ENCODE measurements at places on chromosomes 2 and 18.

- DNase-seq: no peak
These were observed 56.0 kb downstream of the SERPINB7 start for GRCh38 chr18:63831080-63831788.

- DNase-seq: no peak
These were observed 416.6 kb downstream of the NRXN1 start for GRCh38 chr2:50615291-50615690.

DNA sequence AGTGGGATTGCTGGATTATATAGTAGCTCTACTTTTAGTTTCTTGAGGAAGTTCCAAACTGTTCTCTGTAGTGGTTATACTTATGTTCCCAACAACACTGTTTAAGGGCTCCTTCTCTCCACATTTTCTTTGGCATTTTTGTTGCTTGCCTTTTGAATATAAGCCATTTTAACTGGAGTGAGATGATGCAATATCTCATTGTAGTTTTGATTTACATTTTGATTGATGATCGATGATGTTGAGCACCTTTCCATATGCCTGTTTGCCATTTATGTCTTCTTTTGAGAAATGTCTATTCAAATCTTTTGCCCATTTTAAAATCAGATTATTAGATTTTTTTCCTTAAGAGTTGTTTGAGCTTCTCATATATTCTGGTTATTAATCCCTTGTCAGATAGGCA is 243.3 kb downstream of the PTGR3 start:
- DNase-seq: no peak

GRCh38 chr2:898319-898718 is 52.3 kb upstream of the SNTG2 start:
- no peak for DNase-seq

GRCh38 chr2:102141011-102141943 is 1.3 kb upstream of the IL1R1 start:
- no peak for DNase-seq

DNA sequence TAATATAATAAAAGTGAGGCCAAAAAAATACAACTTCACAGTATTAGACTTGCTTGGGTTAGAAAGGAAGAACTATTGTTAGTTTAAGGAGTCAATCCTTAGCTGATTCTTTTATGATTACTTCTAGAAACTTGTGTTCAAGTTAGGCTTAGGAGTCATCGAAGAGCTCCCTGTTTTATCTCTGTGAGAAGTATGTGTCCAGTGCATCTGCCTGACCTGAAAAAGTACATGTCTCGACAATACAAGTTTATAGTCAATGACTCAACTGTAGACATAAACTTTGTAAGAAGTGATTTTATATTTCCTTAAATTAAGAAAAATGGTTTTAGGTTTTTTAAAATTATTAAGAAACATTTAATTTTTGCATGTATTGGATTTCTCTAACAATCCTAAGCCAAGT is 571.2 kb downstream of the ZEB2 start:
- DNase-seq: no peak

DNA sequence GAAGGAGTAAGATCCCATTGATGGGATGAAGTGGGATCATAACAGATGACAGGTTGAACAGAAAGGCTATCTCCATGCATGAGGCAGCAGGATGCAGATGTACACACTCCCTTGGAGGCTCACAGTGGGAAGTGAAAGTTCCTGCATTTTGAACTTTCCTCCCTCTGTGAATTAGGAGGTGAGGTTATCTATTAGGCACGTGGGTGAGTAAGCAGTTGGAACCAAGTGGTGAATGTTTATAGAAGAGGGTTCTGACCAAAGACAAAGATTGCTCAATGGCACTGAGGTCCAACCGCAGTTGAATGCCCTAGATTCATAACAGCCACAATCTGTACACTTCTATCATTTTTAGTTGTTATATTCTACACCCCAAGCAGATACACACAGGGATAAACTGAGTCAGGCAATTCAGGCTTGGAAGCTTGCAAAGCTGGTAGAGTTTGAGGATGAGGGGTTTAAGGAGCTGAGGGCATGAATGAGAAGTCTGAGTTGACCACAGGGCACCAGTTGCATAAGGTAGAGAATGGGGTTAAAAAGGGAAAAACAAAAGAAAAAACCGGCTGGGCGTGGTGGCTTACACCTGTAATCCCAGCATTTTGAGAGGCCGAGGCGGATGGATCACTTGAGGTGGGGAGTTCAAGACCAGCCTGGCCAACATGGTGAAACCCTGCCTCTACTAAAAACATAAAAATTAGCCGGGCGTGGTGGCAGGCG is 7.1 kb upstream of the KCMF1 start:
- DNase-seq: no peak

GRCh38 chr2:105409717-105410116 is 10.9 kb upstream of the FHL2 start:
- DNase-seq: no peak

- DNase-seq: peak; percentile 76
These were observed 24.6 kb downstream of the NRP2 start for GRCh38 chr2:205706769-205707381.

GRCh38 chr2:177611310-177611886 is 218.8 kb downstream of the AGPS start:
- DNase-seq: no peak

GRCh38 chr18:79947881-79948610 is 3.4 kb downstream of the SLC66A2 start:
- no peak for DNase-seq

Measured in NCI-H460 (cell line).